ENCODE measurements at places on chromosomes 2 and 18.

GRCh38 chr2:6073191-6074088 is 381.3 kb downstream of the SOX11 start:
- no peak for DNase-seq

GRCh38 chr2:200523604-200524003 is 2.4 kb upstream of the SGO2 start:
- DNase-seq, result no peak

DNA sequence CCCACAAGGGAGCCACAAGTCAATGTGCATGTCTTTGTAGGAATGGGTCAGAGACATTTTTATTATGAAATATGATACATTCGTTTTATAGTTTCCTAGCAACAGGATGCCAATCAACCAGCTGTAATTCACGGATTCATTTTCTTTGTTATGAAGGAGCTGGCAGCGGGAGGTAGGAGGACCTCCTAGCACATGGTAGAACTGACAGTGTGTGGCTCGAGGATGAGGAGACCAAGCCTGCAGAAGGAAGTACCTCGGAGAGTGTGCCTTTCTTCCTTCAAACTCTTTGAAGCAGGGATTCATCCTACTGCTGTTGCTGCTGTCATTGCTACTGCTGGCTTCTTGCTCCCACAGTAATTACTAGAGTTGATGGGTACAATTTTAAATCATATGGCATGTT is 504.8 kb upstream of the KLHL29 start:
- no peak for DNase-seq

GRCh38 chr18:8949206-8949605 is 153.3 kb upstream of the NDUFV2 start:
- DNase-seq, result no peak

DNA sequence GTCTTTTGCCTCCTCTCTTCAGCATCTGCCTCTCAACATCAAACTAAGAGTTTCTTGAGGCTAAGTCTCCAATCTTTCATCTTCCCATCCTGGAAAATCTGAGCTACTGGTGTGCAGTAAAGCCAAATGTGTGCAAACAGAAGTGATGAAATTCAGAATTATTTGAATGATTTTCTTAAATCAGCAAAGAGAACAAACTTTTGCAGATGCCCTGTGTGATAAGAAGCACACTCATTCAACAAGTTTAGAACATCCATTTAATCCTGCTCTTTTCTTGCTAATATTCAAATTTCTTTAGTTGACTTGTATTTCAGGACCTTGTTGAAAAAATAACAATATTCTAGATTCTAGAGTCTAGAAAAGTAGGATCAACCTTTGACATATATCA is 1374.9 kb upstream of the CELF4 start:
- no peak for DNase-seq

DNA sequence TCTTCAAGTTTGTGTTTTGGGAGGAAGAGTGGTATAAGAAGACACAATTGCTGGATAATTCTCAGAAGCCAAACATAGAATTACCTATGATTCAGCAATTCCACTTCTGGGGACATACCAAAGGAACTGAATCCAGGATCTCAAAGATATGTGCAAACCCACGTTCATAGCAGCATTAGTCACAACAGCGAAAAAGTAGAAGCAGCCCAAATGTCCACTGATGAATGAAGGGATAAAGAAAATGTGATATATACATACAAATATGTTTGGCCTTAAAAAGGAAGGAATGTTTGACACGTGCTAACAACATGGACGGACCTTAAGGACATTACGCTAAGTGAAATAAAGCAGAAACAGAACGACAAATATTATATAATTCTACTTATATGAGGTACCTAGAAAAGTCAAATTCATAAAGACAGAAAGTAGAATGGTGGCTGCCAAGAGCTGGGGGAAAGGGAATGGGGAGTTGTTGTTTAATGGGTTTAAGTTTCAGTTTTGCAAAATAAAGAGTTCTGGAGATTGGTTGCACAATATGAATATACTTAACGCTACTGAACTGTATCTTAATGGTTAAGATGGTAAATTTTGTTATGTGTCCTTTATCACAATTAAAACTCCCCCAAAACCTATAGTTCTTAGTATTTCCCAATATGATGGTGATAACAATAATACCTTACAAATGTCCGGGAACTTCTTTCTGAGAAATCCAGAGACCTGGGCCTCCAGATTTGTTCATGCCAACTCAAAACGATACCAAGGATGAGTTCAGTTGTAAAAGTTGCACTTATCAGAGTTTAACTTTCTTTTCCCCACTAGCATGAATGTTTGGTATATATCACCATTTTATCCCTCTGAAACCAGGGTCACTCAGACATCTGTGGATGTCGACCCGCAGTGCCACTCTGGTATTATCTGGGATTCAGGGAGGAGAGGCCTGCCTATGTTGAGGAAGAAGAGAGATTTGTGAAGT is 33.7 kb upstream of the WIPF1 start:
- no peak for DNase-seq

GRCh38 chr2:11571170-11571569 is 37.3 kb downstream of the GREB1 start:
- no peak for DNase-seq

- no peak for DNase-seq
These were observed 73.1 kb upstream of the RMDN2 start for GRCh38 chr2:37851828-37852584.

All from activated CD4-positive, alpha-beta T cell treated with anti-CD3 and anti-CD28 coated beads, Interleukin-2, amount 50 U/mL, for 24 hours (primary cell).